ENCODE measurements at places on chromosomes 7 and 10.

DNA sequence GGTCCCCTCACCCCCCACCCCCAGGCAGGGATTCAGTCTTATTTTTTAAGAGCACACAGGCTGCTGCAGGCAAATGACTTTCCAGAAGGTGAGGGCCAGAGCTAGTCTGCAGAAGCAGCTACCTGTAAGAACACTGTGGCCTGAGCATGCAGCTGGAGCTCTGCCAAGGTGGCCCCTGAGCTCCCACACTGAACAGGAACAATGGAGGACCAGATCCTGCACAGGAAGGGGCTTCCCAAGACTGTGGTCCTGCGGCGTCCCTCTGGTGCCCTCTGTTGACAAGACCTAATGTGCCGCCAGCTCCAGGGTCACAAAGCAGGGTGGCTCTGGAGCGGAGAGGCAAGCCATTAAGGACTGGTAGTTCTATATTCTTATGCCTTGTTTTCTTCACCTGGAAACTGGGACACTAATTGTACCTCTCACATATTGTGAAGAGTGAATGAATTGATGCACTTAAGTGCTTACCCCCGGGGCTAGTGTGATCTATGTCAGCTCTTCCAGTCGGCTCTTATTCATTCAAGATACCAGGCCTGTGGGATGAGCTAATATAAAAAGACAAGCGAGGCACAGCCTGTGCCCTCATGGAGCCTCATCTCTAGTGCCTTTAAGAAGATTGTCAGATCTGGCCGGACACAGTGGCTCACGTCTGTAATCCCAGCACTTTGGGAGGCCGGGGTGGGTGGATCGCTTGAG is 8.0 kb upstream of the BEND7 start:
- peak; percentile 26 for DNase-seq

- peak; percentile 22 for DNase-seq
Observed at GRCh38 chr7:99218406-99219184, 10.7 kb upstream of the KPNA7 start.

DNA sequence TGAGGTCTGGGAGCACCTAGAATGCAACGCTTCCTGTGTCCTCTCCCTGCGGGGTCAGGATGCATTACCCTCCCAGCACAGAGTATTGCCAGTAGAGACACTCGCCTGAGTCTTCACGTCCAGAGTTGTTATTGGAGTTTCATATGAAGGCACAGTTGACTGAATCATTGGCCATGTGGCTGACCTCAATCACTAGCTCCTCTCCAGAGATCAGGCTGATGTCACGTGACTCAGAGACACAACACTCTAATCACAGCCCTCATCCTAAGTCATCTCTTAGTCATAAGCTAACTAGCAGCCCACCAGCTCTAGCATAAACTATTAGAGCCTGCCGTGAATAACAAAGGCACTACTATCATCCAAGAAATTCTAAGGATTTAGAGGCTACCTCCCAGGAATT is 107.8 kb downstream of the HECW1 start:
- DNase-seq, result no peak

- no peak for DNase-seq
Observed at GRCh38 chr10:107031931-107032699, 132.4 kb downstream of the SORCS1 start.

DNA sequence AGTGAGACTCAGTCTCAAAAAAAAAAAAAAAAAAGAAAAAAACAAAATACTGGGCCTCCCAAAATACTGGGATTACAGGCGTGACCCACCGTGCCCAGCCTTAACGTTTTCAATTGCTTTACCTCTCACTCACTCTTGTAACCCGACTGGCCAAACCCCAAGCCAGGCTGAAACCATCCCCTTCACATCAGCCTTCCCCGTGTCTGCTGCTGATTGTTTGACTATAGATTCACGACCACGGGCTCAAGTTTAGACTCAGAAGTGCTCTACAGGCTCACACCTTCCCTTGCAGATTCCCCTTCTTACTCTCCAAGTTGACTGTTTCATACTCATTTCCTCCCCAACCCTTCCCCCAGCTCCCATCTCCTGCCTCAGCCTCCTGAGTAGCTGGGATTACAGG is 22.3 kb downstream of the TYW1 start:
- no peak for DNase-seq

- no peak for DNase-seq
Observed at GRCh38 chr10:78579995-78580394, 488.8 kb upstream of the ZMIZ1 start.

GRCh38 chr7:118517275-118517674 is 292.8 kb downstream of the ANKRD7 start:
- no peak for DNase-seq

GRCh38 chr7:95630702-95631458 is 34.6 kb upstream of the PDK4 start:
- DNase-seq, result no peak

DNA sequence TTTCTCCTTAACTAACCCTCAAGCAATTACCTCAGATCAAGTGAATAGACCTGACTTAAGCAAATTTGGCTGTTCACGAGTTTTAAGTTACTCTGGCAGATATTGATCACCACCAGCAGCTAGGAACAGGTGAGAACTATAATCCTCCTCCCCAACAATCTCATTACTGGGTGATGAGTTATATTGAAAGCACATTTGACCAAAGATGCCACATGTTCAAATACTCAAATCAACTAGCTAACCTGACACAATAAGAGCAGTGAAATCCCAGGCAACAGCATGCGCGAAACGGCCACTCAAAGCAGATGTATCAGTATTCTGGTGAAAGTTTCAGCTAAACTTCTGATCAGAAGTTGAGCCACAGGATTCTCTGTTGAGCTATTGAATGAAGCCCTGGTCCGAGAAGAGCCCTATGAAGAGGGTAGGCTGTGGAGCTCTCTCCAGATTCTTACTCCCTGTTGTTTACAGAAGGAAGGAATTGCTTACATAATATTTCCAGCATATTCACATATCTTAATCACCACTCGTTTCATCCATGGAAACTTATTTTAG is 52.6 kb downstream of the CAV1 start:
- no peak for DNase-seq
